Stimulated activated CD4-positive, alpha-beta T cell treated with anti-CD3 and anti-CD28 coated beads, Interleukin-4, amount 100 ng/mL, for 24 hours (primary cell): ENCODE measurements at places on chromosomes 12 and 14.

DNA sequence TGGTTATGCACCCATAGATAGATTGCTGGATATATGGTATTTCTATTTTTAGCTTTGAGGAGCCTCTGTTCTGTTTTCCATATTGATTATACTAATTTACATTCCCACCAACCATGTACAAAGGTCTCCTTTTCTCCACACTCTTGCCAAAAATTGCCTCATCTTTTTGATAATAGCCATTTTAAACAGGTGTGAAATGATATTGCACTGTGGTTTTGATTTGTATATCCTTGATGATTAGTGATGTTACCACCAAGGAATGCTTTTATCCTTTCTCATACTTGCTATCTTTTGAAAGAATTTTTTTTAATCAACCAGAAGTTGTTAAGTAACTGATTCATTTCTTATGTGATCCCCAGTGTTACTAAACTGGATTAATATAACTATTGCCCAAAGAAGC is 60.0 kb downstream of the BBS10 start:
- no peak for DNase-seq

DNA sequence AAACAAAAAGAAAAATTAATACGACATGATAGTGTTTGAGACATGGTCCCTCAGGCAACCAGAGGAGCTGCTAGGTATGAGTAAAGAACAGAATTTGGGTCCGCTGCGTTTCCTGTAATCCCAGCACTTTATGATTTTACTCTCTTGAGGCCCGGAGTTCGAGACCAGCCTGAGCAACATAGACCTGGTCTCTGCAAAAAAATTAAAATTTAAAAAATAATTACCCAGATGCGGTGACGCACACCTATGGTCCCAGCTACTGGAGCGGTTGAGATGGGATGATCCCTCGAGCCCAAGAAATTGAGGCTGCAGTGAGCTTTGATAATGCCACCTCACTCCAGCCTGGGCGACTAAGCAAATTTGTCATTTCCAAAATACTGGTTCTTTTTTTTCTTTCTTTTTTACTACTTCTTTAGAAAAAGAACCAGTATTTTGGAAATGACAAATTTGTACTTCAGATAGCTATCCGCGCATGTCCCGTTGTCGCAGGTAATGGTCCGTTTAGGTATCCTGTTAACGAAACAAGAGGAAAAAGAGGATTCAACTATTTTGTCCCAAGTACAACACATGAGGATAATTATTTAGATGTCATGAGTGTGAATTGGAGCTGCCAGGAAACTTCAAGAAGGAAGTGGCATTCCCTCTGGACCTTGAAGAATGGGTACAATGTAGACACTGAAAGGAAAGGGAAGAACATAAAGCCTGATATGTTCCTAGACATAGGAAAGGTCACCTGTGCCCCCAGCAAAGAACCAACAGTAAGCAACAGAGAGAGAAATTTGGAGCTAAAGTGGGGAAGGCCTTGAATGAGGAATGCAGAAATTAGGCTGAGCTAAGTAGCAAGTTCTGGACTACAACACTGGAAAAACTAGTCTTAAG is 1.2 kb upstream of the HECTD1 start:
- DNase-seq, result no peak

DNA sequence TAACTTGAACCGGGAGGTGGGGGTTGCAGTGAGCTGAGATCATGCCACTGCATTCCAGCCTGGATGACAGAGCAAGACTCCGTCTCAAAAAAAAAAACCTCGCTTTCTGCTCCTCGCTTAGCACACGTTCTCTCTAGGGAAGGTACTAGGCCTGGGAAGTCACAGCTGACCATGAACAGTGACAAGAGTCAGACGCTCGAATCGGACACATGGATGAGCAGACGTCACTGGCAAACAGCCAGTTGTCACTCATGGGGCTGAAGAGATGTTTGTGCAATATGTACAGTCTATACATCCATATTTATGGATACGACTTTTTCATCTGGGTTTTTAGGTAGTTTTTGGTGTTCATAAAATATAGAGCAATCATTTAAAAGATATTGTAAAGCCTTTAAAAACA is 19.4 kb downstream of the TCHP start:
- no peak for DNase-seq

- DNase-seq, result no peak
Measured at GRCh38 chr12:130179621-130180020, 17.4 kb downstream of the FZD10 start.

- DNase-seq, result no peak
Measured at GRCh38 chr12:80264386-80264785, 165.0 kb downstream of the OTOGL start.

DNA sequence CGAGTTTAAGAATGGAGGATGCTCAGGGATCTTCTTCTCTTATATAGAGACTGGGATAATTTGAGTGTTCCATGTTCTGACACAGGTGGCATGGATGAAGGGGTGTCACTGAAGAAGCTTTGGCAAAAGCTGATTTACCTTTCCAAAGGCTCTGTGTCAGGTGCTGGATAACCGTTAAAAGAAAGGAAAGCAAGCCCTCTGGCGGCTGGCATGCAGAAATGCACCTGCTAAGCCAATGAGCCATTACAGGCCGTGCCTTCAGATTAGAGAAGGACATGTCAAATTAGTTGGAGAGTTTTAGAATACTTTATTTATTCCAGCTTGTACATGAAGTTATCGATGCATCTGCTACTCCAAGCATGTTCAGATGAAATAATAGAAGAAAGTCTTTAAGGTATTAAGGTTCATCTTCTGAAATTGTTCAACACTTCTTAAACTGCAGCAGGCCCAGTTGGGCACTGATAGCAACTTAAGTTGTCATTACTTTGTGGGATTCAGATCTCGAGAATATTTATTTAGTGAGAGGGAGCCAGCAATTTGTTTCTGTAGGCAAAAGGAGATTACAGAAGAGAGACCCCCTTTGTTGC is 678.2 kb downstream of the NRXN3 start:
- DNase-seq, result peak; percentile 6

DNA sequence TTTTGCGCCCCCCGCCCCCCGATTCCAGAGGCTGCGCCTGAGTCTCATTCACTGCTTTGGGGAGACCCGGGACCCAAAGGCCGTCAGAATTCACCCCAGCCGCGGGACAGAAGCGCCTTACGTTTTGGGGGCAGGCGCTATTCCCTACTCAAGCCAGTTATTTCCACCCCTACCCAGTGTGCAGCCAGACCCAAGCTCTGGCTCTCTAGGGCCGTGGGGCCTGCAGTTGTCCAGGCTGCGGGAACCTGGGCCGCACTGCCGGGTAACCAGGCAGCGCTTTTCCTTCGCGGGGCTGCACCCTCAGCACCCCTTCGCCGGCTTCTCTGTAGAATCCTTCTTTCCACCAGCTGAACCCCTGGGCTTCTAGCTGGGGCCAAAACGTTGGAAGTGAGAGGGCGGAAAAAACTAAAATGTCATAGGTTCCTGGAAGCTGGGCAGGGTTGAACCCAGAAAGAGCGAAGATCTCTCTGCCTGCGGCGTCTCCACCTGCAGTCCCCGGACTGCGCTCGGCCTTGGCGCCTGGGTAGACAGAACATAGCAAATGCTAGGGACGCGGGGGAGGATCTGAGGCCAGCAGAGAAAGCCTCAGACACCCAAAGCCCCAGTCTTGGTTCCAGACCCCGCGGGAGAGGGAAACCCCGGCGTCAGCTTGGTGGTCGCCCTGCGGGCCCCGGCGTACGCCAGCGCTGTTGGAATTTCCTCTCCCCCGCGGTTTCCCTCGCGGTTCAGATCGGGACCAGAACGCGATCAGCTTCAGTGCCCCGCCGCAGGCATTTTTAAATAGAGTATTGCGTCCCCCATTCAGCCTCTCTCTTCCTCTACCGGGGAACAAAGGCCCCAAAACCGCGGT is 18.3 kb downstream of the TBX3 start:
- DNase-seq, result no peak

GRCh38 chr12:52812749-52813148 is 1.2 kb downstream of the KRT4 start:
- DNase-seq, result no peak

- no peak for DNase-seq
Measured at GRCh38 chr12:71125515-71125914, 32.3 kb downstream of the TSPAN8 start.

GRCh38 chr12:118330421-118331018 is 42.2 kb downstream of the TAOK3 start:
- DNase-seq, result no peak

DNA sequence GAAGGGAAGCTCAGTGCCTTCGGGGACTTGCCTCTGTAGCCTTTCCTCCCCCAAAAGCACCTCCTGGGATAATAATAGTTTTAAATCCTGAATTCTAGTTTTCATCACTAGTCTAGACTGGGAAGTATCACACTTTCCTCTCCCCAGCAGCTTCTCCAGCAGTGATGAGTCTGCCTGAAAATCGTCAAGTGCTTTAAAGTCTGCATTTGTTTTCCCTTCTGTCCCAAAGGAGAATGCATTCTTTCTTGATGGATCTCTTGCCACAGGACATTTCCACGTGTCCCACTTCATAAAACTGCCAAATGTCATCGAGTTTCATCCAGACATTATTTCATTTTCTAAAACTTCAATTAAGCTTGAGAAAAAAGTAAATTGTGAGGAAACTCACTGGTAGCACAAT is 15.0 kb downstream of the CSRP2 start:
- DNase-seq, result no peak

DNA sequence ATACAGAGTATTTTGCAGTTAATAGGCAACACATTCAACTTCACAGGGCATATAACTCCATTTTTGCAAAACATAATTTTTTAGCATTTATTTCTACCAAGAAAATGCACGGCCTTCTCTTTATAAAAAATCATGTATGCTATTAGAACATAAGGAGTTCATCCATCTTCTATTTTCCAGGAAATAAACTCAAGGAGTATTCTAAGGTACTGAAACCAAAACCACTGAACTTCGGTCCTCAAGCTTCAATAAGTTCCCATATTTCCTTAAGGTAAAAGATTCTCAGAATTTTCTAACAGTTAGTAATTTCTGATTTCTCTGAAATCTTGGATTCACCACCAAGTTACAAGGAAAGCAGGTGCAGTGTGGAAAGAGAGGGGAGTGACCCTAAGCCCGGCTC is 113.3 kb upstream of the DIO2 start:
- no peak for DNase-seq

DNA sequence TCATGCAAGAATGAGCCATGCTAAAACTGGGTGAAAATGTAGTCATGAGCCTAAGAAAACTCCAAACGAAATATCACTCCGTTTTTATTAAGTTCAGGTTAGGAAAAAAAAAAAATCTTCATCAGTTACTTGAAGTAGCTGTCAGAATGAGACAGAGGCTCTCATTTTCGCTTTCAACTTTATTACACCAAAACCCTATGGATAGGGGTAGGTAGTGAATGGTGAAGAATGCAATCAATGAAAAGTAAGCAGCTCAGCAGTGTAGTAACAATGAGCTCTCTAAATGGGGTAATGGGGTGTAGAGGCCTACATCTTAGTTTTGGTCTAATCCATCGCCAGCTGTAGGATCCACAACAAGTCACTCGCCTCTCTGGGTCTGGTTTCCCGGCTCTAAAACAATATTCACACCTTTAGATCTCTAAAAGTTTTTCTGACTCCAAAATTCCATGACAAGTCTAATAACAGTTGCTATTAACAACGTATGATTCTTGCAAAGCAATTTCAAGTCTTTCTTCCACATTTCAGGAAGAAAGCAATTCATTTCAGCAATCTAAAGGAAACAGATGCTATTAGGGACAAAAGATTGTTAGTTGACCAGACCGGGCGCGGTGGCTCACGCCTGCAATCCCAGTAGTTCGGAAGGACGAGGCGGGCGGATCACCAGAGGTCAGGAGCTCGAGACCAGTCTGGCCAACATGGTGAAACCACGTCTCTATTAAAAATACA is 1.7 kb downstream of the BTBD7 start:
- DNase-seq, result no peak

DNA sequence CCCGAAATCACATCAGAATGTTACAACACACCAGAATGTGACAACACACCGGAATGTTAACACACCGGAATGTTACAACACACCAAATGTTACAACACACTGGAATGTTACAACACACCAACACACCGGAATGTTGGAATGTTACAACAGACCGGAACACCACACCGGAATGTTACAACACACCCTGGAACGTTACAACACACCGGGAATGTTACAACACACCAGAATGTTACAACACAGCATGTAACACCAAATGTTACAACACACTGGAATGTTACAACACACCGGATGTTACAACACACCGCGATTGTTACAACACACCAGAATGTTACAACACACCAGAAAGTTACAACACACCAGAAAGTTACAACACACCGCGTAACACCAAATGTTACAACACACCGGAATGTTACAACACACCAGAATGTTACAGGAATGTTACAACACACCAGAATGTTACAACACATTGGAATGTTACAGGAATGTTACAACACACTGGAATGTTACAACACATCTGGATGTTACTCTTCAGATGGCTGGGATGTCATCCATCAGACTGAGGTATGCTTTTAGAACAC is 21.1 kb downstream of the CHFR start:
- no peak for DNase-seq

- DNase-seq, result no peak
Measured at GRCh38 chr12:116765271-116765670, 27.2 kb downstream of the RNFT2 start.

GRCh38 chr12:130433834-130434233 is 96.1 kb downstream of the PIWIL1 start:
- no peak for DNase-seq

- DNase-seq, result no peak
Measured at GRCh38 chr12:69932154-69932553, 107.1 kb downstream of the MYRFL start.

- DNase-seq, result no peak
Measured at GRCh38 chr14:95500772-95501401, 15.6 kb downstream of the SYNE3 start.

DNA sequence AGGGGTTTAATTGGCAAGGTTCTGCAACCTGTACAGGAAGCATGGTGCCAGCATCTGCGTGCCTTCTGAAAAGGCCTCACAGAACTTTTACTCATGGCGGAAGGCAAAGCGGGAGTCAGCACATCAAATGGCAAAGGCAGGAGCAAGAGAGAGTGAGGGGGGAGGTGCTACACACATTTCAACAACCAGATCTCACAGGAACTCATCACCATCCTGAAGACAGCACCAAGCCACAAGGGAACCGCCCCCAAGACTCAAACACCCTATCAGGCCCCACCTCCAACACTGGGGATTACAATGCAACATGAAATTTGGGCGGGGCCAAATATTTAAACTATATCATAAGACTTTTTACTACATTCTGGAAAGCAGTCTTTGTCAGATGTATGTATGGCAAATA is 38.0 kb upstream of the FKBP4 start:
- DNase-seq, result no peak

GRCh38 chr14:68701001-68701741 is 91.7 kb downstream of the ZFP36L1 start:
- DNase-seq, result no peak

GRCh38 chr12:31517994-31518393 is 72.9 kb downstream of the DENND5B start:
- no peak for DNase-seq

GRCh38 chr12:98594050-98594835 is 757 bp downstream of the SLC25A3 start:
- no peak for DNase-seq

- no peak for DNase-seq
Measured at GRCh38 chr12:17020765-17021164, 414.8 kb upstream of the LMO3 start.
